Astrocyte (in vitro differentiated cells and primary cell): ENCODE measurements at places on chromosomes 3 and 15. TPM values are rescaled to one million over a fixed set of nuclear protein-coding genes. Genes with fewer than 3 reads are reported as not detected.

The CCDC66 gene
- total RNA-seq, result 11.2 and 12.8 TPM in 2 replicates

The GRAMD1C gene
- 3.7 TPM in 2 replicates for total RNA-seq

The LRRIQ4 gene
- total RNA-seq, result not detected in 2 replicates

The TMCO5A gene
- total RNA-seq, result not detected in 2 replicates

The ISLR gene
- 1.6 and 3.6 TPM in 2 replicates for total RNA-seq

The GALNT15 gene
- 0.95 and 3.0 TPM in 2 replicates for total RNA-seq

The ALS2CL gene
- total RNA-seq, result 8.5 and 13.5 TPM in 2 replicates

The ABI3BP gene
- total RNA-seq, result 1.1 and 2.1 TPM in 2 replicates

The RETNLB gene
- not detected in 2 replicates for total RNA-seq

The KATNBL1 gene
- 45.7 and 54.6 TPM in 2 replicates for total RNA-seq

The TRIP4 gene
- 32.0 and 40.7 TPM in 2 replicates for total RNA-seq

The FAM81A gene
- 0.73 and 0.94 TPM in 2 replicates for total RNA-seq

The GPR176 gene
- total RNA-seq, result 33.5 and 35.4 TPM in 2 replicates

The ZNF621 gene
- 26.6 and 28.9 TPM in 2 replicates for total RNA-seq

The RBP2 gene
- not detected in 2 replicates for total RNA-seq

The ACVR2B gene
- 12.7 and 14.7 TPM in 2 replicates for total RNA-seq
